ENCODE measurements at places on chromosomes 1 and 21. TPM values are rescaled to one million over a fixed set of nuclear protein-coding genes. Genes with fewer than 3 reads are reported as not detected.

DNA sequence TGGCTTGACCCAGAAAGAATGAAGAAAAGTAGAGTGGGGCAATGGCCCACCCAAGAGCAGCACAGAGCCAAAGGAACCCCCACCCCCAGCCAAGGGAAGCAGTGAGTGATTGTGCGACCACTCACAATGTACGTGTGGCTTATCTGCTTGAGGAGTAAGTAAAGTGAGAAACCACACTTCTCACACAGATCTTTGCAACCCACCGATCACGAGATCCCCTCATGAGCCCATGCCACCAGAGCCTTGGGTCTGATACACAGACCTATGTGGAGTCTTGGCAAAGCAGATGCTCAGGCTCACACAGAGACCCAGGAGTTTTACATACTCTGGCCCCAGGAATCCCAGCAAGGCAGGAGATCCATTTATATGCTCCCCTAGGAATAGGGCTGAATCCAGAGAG lies 14.0 kb upstream of the SLC9C2 start:
- DNase-seq, result no peak

Gene PPM1J
- 1.1 TPM for total RNA-seq

DNA sequence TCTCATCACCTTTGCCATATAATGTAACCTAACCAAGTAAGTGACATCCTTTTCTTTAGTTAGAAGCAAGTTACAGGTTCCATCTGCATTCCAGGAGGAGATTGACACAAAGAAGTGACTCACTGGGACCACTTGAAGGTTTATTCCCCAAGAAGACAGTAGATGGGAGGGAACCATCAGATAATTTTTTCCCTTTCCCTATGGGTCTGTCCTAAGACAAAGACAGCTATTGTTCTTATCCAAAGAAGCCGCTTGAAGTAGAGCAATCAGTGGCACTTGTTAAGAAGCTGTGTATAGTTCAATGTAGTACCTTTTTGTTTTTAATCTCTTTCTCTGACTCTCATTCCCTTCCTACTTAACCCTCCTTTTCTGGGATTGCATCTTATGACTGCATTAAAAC lies 139.9 kb upstream of the B3GALT2 start:
- DNase-seq, result no peak

- DNase-seq, result no peak
Measured at GRCh38 chr1:28229996-28230395, 2.8 kb downstream of the DNAJC8 start.

GRCh38 chr1:39497585-39497984 lies 6.1 kb downstream of the BMP8A start:
- DNase-seq, result no peak

Gene TIAM1
- total RNA-seq, result 16.7 TPM

Gene LCE3E
- total RNA-seq, result not detected

GRCh38 chr1:36872126-36872754 lies 162.1 kb downstream of the GRIK3 start:
- peak; percentile 21 for DNase-seq

DNA sequence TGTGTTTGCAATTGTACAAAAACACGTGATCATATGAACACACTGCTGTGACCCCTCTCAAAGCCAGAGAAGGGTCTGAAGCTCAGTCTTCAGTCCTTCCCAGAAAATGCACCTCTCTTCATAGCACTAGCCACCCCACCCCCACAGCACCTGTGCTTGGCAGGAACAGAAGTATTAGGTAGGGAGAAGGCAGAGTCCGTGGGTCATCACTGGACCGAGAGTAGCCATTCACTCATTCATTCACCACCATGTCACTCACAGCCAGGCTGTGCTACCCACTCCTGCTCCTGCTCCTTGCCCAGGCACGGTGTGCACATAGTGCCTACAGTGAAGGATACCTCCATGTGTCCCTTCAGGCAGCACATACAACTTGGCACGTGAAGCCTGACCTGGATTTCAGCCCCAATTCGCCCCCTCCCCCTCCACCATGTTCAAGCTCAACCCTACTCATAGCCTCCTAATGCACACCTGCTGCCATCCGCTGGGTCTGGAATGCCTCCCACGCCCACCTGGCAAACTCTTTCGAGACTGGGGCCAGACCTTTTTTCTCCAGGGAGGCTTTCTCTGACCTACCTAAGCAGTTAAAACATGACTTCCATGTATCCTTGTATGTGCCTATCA lies 81.9 kb upstream of the GALNT2 start:
- DNase-seq, result peak; percentile 44

Gene FMO5
- total RNA-seq, result 2.2 TPM

- no peak for DNase-seq
Measured at GRCh38 chr1:55512466-55512865, 297.3 kb upstream of the USP24 start.

Gene ATP5IF1
- total RNA-seq, result 113 TPM

- DNase-seq, result no peak
Measured at GRCh38 chr1:215704089-215704860, 137.2 kb downstream of the KCTD3 start.

Gene OR14K1
- total RNA-seq, result not detected

- DNase-seq, result no peak
Measured at GRCh38 chr1:43653893-43654292, 3.9 kb downstream of the KDM4A start.

Gene PLK3
- 57.1 TPM for total RNA-seq

Gene GBP7
- total RNA-seq, result not detected

Gene ARHGEF10L
- 26.0 TPM for total RNA-seq

Measured in osteocyte (in vitro differentiated cells).